NCI-H1930 (cell line): ENCODE measurements at places on chromosomes 3 and 15.

DNA sequence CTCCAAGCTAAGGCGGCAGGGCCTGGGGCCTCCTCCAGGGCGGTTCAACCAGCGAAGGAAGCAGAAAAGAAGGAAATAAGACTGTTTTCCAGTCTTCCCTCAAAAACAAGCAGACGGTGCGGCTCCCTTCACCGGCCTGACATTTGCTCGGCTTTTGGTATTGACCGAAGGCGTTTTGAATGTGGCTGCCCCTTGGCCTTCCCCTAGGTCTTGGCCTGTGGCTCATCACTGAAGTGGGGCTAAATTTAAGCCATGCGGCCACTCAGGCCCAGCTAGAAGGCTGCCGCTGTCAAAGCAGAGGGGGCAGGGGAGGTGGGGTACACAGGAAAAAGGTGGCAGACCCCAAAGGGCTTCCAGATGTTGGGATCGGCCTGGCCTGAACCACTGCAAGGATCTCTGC, 86.2 kb downstream of the SRGAP3 start:
- DNase-seq, result no peak

GRCh38 chr15:37046876-37047614, 53.3 kb downstream of the MEIS2 start:
- no peak for DNase-seq

DNA sequence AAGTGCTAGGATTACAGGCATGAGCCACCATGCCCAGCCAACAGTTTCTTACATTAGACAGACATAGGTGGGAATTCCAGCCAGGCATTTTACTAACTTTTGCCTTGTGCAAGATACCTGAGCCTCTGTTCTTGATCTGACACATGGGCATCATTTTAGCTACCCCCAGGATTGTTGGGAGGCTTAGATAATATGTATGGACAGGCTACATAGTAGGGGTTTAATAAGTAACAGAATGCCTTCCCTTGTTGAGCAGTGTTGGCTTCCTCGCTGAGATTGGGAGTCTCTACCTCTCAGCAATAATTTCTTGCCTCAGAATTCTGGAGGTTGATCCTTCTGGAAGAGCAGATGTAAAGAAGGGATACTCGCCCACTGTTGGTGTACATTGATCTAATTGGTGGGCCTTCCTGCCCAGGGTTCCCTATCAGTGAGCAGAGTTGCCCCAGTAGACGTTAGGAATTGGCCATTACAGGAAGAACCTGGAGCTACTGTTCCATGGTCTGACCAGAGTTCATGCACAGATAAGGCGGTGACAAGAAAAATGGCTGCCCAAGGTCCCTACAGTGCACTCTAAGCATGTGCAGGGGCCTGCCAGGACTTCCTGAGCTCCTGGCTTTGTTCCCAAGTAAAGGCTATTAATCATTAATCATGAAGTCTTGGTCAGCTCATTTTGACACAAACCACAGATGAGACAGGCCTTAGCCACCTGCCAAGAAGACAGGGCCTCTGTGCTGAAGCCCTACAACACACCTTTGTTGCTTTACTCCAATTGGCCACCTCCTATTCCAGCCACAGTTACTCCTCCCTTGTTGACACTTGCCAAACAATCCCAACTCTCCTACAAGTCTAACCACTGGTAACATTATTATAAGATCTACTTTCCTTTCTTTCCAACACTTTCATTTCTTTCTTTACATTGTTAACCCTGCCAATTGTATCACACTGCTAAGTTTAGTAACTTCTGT, 5.0 kb upstream of the IL17RE start:
- no peak for DNase-seq

GRCh38 chr3:61173676-61174075, 77.6 kb downstream of the FHIT start:
- DNase-seq, result no peak

DNA sequence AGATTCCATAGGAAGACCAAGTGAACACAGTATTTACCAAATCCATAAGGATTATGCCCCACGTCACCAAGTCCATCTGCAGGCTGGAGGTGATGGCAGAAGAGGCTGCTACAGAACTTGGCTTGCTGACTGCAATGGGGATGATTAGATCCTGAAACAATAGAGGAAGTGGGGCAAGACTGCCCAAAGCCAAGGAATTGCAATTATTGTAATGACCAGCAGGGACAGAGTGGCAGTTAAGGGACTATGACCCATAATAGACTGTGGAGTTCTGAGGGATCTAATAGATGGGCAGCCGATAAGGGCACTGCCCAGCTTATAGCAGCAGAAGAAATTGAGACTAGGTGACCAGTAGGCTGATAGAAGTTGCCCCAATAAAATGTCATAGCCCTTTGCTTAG, 108.4 kb downstream of the MINAR1 start:
- no peak for DNase-seq

GRCh38 chr3:98650971-98651779, 57.8 kb upstream of the CPOX start:
- DNase-seq, result no peak

DNA sequence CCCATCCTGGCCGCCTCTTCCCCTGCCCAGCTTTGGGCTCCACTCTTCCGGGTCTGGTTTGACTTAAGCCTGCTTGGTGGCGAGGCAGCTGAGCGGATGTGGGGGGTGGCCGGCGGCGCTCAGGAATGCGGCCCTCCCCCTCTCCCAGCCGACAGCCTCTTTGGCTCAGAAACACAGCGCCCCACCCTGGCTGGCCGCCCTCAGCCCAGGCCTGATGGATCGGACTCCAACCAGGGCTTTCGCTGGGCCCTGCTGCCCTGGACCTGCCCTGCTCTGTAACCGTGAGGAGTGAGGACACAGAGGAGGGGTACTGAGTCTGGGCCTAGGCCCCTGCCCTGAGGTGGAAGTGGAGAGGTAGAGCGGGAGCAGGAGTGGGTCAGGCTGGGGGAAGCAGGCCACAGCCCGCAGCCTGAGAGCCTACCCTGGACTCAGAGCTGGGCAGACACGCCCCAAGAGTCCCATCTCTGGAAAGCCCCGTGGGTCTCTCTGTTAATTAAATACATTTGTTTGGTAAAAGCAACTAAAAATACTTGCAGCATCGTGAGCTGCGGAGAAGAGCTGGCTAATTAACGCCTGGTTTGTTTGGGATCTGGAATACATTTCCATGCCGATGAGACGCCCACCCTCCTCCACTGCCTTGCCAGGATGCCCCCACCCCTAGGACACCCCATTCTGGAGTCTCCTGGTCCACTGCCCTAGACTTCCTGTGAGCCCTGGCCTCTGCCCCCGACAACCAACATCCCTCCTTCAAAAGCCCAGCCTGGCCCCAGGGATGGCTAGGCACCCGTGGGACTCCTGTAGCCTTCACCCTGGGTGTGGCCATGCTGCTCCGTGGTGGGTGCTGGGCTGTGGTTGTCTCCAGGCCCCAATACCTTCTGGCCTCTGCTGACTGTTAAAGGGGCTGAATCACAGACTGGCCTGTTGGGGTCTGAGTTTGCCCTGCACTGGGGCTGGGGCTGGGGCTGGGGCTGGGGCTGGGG, 19.6 kb downstream of the PLXNA1 start:
- DNase-seq, result no peak

- no peak for DNase-seq
Observed at GRCh38 chr3:188789251-188789650, 382.5 kb upstream of the TPRG1 start.

DNA sequence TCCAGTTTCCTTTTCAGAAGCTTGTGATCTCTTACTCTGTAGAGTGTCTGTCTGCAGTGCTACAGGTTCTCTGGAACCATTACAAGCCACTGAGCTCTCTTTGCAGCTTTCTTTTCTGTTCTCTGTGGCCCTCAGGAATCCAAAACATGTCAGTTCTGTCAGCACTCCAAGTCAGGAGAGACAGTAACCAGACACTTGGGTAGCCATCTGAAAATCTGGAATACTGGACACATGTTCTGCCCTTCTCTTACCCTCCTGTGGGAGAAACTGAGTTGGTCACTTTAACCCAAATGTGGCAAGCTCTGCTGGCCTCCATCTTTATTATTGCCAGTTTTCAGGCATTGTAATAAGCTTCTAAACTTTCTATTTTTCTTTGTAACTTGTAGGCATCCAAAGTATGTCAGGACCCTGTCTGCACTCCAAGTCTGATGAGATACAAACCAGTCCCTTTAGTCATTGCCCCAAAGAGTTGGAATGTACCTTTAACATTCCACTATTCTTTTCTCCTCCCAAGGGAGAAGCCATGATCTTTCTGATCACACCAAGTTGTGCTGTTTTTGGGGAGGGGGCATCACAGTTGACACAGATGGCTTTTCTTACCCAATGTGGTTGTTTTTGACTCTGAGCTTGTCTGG, 183.7 kb downstream of the DPH6 start:
- DNase-seq, result no peak

GRCh38 chr3:111465081-111465670, 76.8 kb upstream of the CD96 start:
- no peak for DNase-seq

DNA sequence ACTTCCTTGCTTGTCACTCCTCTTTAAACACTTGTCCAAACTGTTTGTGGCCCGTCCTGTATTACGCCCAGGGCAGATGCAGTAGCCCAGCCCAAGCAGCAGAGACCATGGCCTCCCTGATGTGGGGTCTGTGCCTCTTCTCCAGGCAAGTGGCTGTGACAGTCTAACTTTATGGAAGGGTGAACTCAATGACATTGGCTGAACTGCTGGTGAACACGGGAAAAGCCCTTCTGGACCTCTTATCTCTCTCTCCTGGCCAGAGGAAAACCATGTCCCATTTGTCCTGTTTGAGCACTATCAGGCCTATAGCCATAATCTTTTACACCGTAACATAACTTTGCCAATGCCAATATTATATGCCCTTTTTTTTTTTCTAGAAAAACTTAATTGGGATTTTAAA, 67.6 kb downstream of the SMAD3 start:
- DNase-seq, result no peak

- no peak for DNase-seq
Observed at GRCh38 chr3:184355261-184356040, 6.0 kb downstream of the CLCN2 start.

DNA sequence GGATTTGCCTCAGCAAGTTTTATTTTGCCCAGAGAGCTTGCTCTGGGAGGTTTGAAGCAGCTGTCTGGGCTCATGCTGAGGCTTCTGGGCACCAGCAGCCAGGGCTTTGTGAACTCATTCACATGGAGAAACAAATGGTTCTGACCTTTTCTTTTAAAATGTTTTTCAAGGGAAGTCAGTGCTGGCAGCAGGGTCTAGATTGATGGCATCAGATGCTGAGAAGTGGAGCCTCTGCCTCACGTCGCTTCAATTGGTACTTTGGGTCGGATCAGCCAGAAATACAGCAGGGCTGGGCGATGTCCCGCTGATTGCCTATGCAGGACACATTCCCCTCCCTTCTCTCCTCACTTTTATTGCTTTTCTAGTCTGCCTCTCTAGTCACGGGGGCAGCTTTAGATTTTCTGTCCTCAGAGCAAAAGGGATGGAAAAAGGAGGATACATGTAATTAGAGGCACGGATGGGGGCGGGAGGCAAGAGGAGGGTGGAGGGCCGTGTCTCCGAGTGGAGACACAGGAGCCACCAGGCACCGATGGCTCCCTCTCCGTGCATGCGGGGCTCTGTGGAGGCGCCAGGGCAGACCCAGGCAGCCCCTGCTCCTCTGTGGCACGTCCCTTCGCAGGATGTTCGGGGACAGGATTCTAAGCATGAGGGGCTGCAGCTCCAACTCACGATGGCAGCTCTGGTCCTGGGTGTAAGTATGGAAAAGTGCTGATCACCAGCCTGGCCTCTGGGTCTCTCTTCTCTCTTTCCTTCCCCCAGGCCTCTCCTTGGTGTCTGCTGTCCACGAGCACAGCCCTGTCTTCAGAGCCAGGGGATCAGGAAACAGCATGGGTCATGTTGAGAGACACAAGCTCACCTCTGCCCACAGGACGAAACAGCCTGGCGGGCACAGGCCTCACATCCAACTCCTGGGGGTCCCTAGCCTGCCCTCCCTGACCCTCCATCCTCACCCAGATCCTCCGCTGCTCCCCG, 116.1 kb downstream of the FAM43A start:
- no peak for DNase-seq

GRCh38 chr3:41698898-41699297, 263.0 kb downstream of the ULK4 start:
- no peak for DNase-seq

DNA sequence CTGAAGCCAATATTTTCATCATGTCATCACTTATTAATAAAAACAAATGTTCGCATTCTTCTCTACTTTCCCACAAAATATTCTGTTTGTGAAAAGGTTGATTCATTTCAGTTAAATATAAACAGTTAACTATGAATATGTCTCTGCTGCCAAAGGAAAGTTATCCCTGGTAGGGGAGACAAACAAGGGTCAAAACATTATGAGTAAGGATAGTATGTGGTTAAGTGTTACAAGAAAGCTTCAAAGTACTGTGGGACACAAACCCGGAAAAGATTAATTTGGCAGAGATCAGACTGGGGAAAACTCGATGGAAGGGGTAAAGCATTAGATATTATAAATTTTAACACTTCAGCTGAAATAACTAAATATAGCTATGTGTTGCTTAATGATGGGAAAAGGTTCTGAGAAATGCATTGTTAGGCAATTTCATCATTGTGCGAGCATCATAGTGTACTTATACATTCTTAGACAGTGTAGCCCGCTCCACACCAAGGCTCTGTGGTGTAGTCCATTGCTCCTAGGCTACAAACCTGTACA, 436.5 kb upstream of the TBL1XR1 start:
- no peak for DNase-seq

- no peak for DNase-seq
Observed at GRCh38 chr3:70990723-70991122, 592.8 kb downstream of the FOXP1 start.

- DNase-seq, result no peak
Observed at GRCh38 chr3:69691860-69692259, 47.4 kb upstream of the MITF start.

DNA sequence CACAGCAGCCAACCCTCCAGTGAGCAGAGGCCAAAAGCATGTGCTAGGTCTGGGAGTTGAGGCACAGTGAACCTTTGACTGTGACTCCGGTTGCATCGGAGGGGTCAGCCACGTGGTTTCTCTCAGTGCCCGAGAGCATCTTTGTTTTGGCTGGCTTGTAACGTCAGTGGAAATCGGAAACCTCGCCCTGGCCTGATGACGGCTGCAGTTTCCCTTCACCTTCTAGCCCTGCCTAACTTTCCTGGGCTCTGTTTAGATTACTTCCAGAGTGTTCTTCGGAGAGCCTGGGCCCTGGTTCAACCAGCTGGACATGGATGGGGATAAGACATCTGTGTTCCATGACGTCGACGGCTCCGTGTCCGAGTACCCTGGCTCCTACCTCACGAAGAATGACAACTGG, 56.6 kb downstream of the MESD start:
- no peak for DNase-seq

GRCh38 chr3:98827221-98827920, 64.2 kb downstream of the ST3GAL6 start:
- DNase-seq, result no peak

DNA sequence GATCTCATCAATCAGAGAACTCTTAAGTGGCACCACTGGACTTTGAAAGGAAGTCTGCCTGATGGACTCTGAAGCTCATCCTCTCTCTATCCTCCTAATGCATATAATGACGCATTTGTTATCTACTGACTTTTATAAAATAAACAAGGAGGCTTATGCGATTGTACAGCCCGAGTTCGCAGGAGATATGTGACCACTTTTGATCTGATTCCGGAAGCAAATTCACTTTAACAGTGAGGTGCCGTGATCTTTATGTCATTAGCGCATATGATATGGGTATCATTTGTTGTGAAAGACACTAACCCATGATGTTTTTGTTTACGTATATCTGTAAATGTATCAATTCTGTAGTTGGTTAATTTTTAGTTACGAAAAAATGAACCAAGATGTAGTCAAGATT, 427 bp upstream of the RNF111 start:
- DNase-seq, result no peak
